Natural killer cell (primary cell): ENCODE measurements at places on chromosomes 3 and 15. TPM values are rescaled to one million over a fixed set of nuclear protein-coding genes. Genes with fewer than 3 reads are reported as not detected.
A peak's percentile ranks its signal among the peaks of the same experiment; 100 is the strongest.

Gene SERINC4
- total RNA-seq = 0.18 TPM

DNA sequence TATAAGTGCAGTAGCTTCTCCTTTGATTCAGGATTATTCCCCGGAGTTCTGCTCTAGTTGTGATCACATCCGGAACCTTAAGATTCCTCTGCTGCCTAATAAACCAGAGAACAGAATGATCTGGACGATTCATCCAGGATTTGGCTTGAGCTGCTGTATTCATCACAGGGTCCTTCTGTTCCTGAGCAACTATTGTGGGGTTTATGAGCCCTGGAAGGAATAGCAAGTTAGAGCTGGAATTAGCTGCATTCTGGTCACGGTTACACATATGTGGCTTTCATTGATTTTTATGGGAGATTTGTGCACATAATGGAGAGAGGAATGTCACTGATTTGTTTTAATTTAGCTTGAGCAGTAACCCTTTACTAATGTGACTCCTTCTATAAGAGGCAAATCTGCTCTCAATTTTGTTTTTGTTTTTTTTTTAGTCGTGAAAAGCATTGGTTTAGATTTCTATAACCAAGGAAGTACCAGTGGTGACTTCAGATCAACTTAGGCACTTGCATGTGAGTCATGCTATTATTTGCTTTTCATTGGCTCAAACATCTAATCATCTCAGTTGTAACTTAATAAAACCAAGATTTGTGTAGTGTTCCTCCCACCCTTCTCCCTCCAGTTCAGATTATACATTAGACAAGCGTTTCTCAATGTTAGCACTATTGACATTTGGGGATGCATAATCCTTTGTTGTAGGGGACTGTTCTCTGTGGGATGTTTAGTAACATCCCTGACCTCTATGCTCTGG lies 148.5 kb downstream of the OTOL1 start:
- DNase-seq = no peak
- H3K27ac ChIP-seq = no peak overlapping the region
- H3K4me3 ChIP-seq = no peak overlapping the region
- no peaks in the 10 kb centered on the region for H3K36me3 ChIP-seq
- no peaks in the 10 kb centered on the region for H3K27me3 ChIP-seq

DNA sequence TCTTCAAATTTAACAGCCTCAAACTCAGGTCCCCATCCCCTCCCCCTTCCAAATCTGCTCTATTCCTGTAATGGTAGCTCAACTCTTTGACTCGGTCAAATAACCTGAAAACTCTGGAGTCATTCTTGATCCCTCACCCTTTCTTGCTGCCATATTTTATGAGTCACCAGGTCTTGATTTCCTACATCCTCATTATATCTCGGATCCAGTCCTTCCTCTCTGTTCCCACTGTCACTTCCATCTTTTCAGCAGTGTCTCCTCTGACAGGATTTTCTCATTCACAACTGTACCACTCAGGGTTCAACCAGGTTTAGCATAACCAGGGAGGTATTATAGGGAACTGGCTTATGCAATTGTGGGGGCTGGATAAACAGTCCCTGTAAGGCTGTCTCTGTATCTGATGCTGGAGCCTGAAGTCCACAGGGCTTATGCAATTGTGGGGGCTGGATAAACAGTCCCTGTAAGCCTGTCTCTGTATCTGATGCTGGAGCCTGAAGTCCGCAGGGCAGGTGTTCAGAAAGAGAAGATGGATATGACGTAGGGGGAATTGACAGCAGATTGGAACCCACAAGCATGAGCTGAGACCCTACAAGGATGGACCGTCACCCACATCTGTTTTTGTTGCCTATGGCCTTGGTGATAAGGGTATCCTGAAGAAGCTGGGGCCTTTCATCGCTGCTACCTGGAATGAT lies 9.1 kb upstream of the FETUB start:
- H3K36me3 ChIP-seq = no peaks in the 10 kb centered on the region
- H3K4me1 ChIP-seq = no peaks in the 10 kb centered on the region

DNA sequence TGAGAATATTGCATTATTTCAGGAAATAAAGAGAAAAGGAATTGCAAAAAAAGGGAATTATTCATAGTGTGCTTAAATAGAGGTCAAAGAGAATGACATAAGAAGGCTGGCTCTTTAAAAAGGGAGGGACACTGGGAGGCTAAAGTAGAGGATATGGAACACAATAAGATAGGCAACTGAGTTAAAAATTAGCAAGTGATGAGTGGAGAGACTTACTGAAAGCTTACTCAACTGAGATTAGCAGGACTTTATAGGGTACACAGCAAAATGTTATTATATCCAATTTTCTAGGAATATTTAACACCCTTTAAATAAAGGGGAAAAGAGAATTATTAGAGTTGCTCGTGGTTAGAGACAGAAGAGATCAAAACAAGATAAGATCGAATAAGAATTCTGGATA lies 375.2 kb downstream of the LSAMP start:
- no peaks in the 10 kb centered on the region for H3K4me1 ChIP-seq
- H3K27ac ChIP-seq = no peak overlapping the region
- H3K4me3 ChIP-seq = no peak overlapping the region
- H3K27me3 ChIP-seq = no peaks in the 10 kb centered on the region
- no peak for DNase-seq

DNA sequence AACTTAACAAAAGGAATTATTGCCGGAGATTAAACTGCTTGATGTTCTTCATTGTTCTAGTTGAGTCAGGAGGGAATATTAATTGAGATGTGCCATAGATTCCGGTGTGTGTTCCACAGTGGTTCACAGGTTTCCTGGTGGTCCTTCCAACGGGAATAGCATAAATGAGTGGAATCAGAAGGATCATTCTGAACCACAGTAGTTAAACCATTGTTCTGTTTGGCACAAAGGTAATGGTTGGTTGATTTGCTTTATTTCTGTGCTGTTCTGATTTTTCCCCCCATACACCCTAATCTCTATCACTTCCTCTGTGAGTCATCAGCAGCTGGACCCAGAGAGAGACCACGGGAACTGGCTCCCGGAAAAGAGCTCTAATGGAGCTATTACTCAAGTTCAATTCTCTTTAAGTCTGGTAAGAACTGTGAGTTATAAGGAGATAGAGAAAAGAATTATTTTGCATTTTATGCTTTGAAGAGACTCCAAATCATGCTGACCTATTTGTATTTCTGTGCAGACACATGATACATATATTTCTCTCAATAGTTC lies 627.2 kb downstream of the ZIC1 start:
- H3K4me3 ChIP-seq = no peak overlapping the region
- DNase-seq = no peak
- no peak overlapping the region for H3K27ac ChIP-seq
- no peaks in the 10 kb centered on the region for H3K27me3 ChIP-seq

DNA sequence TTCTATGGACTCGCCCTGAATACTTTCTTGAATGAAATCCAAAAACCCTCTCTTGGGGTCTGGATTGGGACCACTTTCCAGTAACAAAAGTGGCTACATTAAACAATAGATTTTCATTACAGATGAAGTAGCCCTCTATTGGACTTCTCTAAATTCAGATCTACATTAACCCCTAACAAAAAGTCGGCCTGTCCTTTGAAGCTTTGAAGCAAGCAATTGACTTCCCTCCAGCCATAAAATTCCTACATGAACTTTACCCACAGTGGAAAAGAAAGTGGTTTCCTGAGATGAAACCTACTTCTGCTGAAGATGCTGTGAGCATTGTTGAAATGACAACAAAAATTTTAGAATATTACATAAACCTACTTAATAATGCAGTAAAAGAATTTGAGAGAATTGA lies 967.1 kb upstream of the ROBO1 start:
- no peak overlapping the region for H3K27ac ChIP-seq
- no peaks in the 10 kb centered on the region for H3K27me3 ChIP-seq
- no peak overlapping the region for H3K4me3 ChIP-seq
- H3K4me1 ChIP-seq = no peaks in the 10 kb centered on the region
- no peak for DNase-seq

DNA sequence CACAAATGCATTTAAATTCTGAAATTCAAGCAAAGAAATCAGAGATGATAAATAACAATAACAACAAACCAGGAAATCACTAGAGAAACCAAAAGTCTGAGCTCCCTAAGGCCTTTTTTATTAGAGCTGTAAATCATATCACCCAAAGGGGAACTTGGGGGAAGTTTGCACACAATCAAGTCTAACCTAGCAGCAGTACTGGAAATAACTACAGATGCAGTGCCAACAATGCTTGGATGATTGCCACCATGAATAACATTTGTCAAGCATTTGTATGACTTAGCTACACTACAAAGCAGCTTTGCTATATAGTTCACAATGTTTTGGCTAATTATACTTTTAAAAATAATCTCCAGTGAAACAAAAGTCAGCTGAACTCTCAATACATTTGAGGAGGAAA lies 27.8 kb downstream of the SHQ1 start:
- H3K27me3 ChIP-seq = no peaks in the 10 kb centered on the region
- H3K4me3 ChIP-seq = no peak overlapping the region
- H3K4me1 ChIP-seq = no peaks in the 10 kb centered on the region
- DNase-seq = peak; percentile 6

DNA sequence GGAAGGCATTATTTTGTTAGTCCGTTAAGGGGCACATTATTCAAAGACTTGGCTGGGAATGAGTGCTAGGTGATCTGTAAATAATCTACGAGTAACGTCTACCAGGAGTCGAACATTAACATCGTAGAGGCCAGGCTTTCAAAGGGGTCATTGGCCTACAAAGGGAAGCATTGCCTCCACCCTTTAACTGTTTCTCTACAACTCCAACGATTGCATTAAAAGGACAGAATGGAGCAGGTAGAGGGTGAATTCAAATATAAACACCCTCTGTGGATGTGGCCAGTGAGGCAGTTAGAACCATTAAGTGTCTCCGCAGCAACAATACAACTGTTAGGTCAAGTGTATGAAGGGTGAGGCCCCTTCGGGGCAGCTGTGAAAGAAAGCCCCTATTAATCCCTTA lies 126.0 kb upstream of the LMOD3 start:
- no peak for DNase-seq
- no peak overlapping the region for H3K4me3 ChIP-seq
- H3K36me3 ChIP-seq = no peaks in the 10 kb centered on the region
- no peaks in the 10 kb centered on the region for H3K4me1 ChIP-seq
- H3K27ac ChIP-seq = no peak overlapping the region

- no peak overlapping the region for H3K27ac ChIP-seq
- DNase-seq = no peak
- peaks cover 16% of the 10 kb centered on the region for H3K27me3 ChIP-seq
- H3K4me3 ChIP-seq = no peak overlapping the region
Measured at GRCh38 chr15:89489376-89489775, 7.0 kb downstream of the RHCG start.

DNA sequence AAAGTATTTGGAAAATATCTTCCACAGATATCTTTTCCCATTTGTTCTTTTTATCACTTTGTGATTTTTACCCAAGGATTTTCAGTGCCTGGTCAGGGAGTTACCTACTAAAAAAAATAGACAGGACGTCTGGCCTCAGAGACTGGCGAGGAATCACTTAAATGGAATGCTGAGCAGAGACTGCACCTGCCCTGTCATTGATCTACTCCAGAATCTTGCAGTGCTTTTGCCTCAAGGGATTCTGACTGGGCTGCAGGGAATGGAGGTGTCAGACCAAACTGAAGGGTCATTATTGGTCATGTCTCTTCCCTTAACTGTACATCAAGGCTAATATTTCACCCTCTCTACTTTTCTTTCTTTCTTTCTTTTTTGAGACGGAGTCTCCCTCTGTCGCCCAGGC lies 12.1 kb upstream of the RYR3 start:
- DNase-seq = no peak
- no peaks in the 10 kb centered on the region for H3K36me3 ChIP-seq
- no peaks in the 10 kb centered on the region for H3K4me1 ChIP-seq
- H3K27me3 ChIP-seq = no peaks in the 10 kb centered on the region

DNA sequence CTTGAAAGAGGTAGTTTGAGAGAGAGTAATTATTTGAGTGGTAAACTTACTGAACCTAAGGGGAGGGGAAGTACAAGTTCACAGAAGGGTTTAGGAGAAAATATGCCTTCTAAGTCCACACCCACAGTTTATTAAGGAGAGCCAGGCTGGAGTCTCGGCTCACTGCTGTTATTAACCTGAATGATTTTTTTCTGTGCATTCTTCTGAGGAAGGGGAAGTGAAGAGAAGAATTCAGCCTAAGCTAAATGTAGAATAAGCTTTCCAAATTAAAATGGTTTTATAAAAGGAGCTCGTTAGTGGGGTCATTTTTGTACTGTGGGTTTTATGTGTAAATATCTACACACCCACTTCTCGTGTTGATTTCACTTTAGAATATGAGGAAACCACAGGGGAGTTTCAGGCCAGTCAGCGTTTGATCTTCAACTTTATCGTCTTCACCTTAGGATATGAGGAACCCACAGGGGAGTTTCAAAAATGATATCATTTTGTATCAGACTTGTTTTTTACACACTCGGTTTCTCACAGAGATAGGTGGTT lies 1.5 kb downstream of the WHAMM start:
- H3K4me1 ChIP-seq = peaks cover 19% of the 10 kb centered on the region
- H3K4me3 ChIP-seq = peak overlapping the region; percentile 66
- H3K27ac ChIP-seq = peak overlapping the region; percentile 89
- DNase-seq = peak; percentile 88
- no peaks in the 10 kb centered on the region for H3K27me3 ChIP-seq
- H3K36me3 ChIP-seq = peaks cover 22% of the 10 kb centered on the region

DNA sequence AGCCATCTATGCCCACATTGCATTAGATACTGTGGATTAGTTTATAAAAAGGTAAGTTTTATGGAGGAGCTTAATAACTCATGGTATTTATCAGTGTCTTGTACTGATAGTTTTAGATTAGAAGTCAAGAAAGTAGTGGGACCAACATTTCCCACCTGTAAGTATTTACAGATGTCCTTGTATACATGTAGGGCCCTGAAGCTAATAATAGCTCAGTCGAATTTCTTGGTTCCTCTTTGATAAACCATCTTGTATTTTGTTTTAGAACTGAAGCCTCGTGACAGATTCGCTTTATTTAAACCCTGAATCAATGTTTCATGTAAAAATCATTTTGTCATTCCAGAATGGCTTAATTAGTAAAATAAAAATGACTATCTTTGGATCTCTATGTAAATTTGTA lies 73.4 kb downstream of the CRYBG3 start:
- no peaks in the 10 kb centered on the region for H3K36me3 ChIP-seq
- no peak overlapping the region for H3K27ac ChIP-seq
- no peaks in the 10 kb centered on the region for H3K27me3 ChIP-seq

- H3K27me3 ChIP-seq = no peaks in the 10 kb centered on the region
- no peak overlapping the region for H3K27ac ChIP-seq
- peaks cover 55% of the 10 kb centered on the region for H3K36me3 ChIP-seq
- H3K4me1 ChIP-seq = no peaks in the 10 kb centered on the region
- H3K4me3 ChIP-seq = no peak overlapping the region
- DNase-seq = no peak
Measured at GRCh38 chr15:66484539-66485112, 12.9 kb downstream of the SNAPC5 start.

- H3K4me3 ChIP-seq = no peak overlapping the region
- DNase-seq = no peak
- no peak overlapping the region for H3K27ac ChIP-seq
- no peaks in the 10 kb centered on the region for H3K36me3 ChIP-seq
- H3K27me3 ChIP-seq = no peaks in the 10 kb centered on the region
- H3K4me1 ChIP-seq = no peaks in the 10 kb centered on the region
Measured at GRCh38 chr3:13159890-13160289, 86.7 kb upstream of the IQSEC1 start.
